SK-N-SH treated with all-trans-retinoic acid at 6 μM for 48 hours (cell line): ENCODE measurements at places on chromosomes 6 and 20.
A peak's percentile ranks its signal among the peaks of the same experiment; 100 is the strongest.

- ATAC-seq: no peak
Observed at GRCh38 chr6:39835821-39836295, 43.7 kb downstream of the DAAM2 start.

GRCh38 chr20:41599699-41600104, 18.5 kb downstream of the CHD6 start:
- ATAC-seq: no peak

DNA sequence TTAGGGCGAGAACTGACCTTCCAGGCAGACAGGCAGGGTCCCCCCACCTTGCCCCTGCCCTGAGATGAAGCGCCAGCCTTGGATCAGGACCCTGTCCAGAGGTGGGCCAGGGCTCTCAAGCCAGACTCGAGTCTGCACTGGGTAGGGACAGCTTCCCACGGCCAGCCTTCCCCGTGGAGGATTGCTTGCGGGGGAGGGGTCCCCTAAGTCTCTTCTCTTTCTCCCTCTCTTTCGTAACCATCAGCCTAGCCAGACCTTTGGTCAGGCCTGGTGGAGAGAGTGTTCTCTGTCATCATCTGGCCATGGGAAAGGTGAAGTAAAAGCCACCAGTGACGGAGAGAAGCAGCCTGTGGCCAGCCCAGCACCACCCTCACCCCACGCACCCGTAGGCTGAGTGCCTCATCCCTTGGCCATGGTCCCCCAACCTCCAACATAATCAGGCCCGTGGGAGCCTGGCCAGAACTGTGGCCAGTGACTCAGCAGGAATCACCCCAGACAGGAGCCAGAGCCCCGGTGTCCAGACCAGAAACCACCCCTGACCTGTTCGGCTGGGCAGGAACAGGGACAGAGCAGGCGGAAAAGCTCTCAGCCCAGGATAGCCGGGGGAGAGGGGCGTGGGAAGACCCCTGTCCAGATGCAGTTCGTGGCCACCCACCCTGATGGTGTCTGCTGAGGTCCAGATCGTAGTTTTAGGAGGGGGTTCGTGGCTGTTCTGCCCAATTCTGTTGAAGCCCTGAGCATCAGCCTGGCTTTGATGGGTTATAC, 47.1 kb downstream of the SNAI1 start:
- ATAC-seq: peak; percentile 60

- no peak; the same call in 1 of the 3 replicates for ATAC-seq
Observed at GRCh38 chr6:109491207-109491938, 8.4 kb upstream of the ZBTB24 start.

GRCh38 chr6:116127771-116128493, 2.0 kb upstream of the COL10A1 start:
- ATAC-seq: peak; percentile 86

- ATAC-seq: peak; percentile 90
Observed at GRCh38 chr6:85403331-85404015, 46.4 kb upstream of the NT5E start.

DNA sequence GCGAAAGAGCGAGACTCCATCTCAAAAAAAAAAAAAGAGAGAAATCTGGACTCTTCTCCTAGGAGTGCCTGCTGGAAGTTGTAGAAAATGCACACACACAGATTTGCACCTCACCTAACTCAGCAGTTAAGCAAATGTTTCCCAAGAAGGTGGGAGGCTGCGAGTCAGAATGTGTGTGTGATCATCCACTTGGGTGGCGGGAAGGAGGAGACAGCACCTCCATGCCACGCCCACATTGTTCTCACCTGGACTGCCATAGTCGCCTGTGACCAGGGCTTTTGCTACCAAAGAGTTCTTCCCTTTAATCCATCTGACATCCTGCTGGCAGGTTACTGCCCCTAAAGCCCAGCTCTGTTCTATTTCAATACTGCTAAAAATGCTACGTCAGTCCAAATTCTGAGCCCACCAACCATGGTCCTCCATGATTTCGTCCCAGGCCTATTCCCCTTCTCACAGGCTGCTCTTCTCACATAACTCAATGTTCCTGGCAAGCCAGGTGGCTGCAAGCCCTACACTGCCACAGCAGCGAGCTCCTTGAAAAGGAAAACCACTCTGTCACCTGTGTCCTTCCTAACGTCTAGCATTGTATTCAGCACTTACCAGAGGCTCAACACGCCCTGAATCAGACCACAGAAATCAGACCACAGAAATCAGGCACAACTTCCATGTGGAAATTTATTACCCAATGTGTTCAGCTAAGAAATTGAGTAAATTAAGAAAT, 77.5 kb downstream of the PSMG4 start:
- ATAC-seq: no peak

DNA sequence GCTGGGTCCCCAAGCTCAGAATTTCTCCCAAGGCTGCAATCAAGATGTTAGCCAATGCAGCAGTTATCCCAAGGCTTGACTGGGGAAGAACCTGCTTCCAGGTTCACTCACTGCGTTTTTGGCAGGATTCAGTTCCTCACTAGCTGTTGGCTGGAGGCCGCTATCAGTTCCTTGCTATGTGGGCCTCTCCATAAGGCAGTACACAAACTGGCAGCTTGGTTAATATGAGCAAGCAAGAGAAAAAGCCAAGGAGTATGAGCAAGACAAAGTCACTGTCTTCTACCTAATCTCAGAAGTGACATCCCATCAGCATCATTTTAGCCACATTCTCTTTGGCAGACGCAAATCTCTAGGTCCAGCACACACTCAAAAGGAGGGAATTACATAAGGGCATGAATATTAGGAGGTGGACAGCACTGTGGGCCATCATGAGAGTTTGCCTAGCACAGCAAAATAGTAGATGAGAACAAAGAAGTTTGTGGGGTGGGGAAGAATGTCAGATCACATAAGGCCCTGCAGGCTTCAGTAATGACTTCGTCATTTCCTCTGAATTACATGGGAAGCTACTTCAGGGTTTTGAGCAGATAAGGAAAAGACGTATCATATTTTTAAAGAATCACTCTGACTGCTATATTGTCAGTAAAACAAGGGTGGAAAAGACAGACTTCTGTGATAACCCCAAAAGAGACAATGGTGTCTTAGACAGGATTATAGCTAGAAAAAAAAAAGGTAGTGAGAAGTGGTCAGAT, 25.5 kb downstream of the LMBRD1 start:
- ATAC-seq: no peak

- ATAC-seq: peak; percentile 84
Observed at GRCh38 chr20:43799150-43799711, 72.4 kb upstream of the GTSF1L start.

DNA sequence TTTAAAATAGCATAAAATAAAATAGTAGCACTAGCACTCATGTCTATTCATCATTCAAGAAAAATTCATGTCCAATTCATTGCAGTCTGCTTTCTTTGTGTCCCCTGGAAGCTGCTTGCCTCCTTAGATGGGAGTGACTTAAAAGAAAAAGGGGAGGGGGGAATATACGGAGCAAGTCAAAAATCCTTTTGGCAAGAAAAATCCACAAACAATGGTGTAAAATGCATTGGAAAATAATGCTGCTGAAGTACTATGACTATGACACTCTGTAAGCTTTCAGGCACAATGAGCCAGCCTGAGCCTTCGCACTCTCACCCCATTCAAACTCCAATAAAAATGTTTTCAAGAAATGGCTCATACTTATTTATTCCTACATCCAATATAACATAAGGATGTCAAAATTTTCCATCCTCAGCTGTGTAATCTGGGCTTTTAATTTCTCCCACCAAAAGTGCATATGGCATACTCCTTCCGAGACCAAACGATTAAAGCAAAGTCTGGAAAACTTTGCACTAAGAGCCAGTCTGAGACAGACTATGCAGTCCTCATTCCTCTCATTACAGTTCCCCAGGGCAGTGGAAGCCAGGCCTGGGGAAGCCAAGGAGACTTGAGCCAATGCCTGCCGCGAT, 790 bp downstream of the NEDD9 start:
- ATAC-seq: peak; percentile 80

DNA sequence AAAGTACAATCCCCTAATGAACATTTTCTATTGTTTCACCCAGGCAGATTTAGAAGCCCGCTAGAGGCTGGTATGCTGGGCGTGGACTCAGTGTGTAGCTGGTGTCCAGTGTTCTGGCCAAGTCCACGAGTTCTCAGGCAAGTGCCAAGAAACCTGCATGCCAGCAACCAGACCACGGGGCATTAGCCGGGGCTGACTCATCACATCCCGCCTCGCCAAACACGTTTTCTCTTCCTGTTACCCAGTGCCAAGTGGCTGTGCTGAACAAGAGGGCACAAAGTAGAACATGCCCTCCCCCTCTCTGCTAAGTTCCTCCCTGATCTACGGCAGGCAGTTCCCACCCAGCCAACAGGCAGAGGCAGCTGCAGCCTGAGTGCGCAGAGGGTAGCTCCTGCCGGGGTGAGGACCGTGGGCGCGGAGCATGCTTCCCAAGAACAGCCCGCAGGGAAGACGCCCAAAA, 29.6 kb downstream of the RAMACL start:
- peak; percentile 91 for ATAC-seq

DNA sequence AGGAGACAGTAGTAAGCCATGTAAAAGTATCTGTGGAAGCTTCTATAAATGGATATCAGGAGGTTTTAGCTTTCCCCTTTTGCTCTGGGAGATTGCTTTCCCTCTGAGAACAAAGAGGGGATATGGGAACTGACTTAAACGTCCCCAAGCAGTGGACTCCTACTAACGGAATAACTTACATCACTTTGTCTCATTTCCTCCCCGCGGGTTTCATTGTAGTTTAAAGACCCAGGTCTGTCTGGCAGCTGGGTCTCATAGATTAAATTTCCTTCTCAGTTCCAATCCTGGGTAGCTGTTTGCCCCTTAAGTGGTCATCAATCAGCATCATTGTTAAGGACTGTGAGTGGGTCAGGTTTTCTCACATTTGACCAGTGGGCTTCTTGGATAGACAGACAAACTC, 68.7 kb downstream of the PLAGL1 start:
- no peak for ATAC-seq

DNA sequence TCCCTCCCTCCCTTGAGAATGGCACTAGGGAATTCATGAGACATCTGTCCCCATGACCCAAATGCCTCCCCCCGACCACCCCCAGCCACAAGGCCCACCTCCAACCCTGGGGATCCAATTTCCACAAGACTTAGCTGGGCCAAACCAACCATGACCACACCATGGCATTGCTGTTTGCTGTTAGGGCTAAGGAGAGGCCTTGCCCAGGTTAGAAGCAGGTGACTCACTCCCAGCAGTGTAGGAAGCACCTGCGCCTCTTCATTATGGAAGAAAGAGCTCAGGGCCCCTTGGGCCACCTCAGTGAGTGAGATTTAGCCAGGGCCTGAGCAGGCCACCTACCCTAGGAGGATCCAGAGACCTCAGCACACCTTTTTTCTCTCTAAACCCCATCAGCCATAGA, 337.9 kb downstream of the TAF4 start:
- no peak for ATAC-seq

GRCh38 chr6:42783177-42783875, 1.5 kb downstream of the BICRAL start:
- ATAC-seq: peak; percentile 65

DNA sequence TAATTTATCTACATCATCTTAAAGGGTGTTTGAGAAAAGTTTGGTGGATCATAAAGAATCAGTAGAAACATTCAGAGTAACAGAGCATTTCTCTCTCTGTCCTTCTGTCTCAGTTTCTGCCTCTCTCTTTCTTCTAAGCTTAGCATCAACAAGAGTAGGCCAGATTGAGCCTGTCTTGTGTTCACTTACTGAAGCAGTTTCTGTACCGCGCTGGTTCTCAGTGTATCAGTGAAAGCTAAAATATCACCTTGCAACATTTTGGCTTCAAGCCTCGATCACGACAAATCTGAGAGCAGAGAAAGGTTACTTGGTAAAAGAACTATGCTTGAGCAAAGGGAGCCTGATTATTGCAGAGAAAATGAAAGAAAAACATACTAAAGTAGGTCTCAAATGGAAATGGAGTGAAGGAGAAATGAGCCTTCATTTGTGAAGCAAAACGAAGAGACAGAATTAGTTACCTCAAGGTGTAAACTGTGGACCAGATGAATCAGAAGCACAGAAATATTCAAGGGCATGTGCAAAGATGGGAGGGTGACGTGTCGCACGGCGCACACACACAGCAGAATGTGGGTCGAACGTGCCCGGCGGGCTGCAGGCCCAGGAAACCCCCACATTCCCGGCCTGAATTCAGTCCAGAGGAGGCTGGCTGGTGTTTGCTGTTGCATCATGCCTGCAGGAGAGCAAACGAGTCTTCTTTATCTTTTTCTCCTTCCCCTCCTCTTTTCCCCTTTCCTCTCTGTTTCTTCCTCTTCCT, 509.3 kb downstream of the QKI start:
- ATAC-seq: no peak

GRCh38 chr6:32220021-32220420, 3.8 kb downstream of the NOTCH4 start:
- ATAC-seq: no peak

- no peak for ATAC-seq
Observed at GRCh38 chr6:142695016-142695415, 250.0 kb downstream of the HIVEP2 start.

DNA sequence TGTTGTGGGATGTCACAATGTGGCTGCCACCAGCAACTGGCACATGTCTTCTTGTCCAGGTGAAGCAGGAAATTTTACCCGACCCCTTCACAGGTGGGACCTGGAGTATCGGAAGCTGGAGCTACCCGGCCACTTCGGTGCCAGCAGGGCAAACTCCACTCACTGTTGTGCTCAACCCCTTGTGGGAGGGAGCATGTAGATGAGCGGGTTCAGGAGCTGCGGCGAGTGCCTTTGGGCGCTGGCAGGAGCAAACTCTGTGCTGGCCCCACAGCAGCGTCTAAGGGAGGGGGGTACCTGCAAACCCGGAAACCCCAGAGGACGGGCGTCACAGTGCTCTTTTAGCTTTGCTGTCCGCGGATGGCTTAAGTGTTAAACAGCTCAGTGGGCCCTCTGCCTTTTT, 20.7 kb upstream of the SULF2 start:
- ATAC-seq: no peak

DNA sequence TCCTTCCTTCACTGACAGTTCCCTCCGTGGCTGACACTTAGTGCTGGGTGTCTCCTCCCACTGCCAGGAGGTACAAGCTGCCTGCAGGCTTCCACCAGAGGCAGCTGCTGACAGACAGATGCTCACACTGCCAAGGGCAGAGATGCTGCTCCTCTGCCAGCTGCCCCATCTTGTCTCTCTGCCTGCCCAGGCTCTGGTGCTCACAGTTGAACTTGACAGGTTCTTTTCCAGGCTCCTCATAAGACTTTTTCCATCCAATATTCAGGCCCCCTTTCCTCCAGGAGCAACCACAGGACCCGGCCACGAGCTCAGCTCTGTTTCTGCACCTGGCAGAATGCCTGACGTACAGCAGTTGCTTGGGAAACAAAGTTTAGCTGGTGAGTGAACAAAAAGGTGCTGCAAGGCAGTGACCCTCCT, 79.8 kb downstream of the PSMB1 start:
- ATAC-seq: no peak; the same call in 2 of the 3 replicates

GRCh38 chr6:163014736-163015135, 287.0 kb downstream of the PACRG start:
- no peak for ATAC-seq

- no peak for ATAC-seq
Observed at GRCh38 chr6:30206799-30207618, 6.2 kb downstream of the TRIM26 start.
